Activated naive CD8-positive, alpha-beta T cell treated with anti-CD3 and anti-CD28 coated beads, Interleukin-2, amount 10 ng/mL, durations not matched to agents 7 days and 5 days (primary cell): ENCODE measurements at places on chromosomes 2 and 18. TPM values are rescaled to one million over a fixed set of nuclear protein-coding genes. Genes with fewer than 3 reads are reported as not detected.

The IL36G gene
- total RNA-seq: not detected

The GALNT14 gene
- not detected for total RNA-seq

The TRPM8 gene
- total RNA-seq: not detected

The ACSL3 gene
- total RNA-seq: 47.7 TPM

The TFCP2L1 gene
- 0.06 TPM for total RNA-seq

The SERPINB4 gene
- not detected for total RNA-seq

The VWC2L gene
- total RNA-seq: not detected

DNA sequence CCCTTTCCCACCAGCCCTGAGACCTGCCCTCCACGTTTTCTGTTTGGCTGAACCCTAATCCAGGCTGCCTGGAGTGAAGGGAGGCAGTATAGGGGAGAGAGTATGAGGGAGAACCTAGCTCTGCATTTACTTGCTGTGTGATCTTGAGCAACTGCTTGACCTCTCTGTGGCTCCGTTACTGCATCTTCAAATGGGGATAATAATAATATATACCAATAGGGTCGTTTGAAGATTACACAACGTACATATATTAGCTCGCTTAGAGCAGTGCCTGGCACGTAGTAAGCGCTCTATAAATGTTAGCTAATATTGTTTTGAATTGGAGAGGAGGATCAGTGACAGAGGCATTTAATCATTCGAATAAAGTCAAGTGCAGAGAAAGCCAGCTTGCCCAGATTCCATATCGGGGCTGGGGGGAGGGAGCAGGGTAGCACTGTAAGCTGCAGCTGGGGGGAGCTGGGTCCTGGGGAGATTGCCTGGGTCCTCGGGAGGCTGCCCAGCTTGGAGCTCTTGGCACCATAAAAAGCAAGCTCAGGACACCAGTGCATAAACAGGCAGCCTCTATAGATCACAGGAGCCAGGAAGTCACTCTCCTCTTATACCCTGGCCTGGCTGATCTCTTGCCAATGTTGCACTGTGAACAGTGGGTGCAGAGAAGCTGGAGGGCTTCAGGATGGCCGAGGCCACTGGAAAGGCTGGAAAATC lies 19.1 kb downstream of the KCNK3 start:
- H3K36me3 ChIP-seq: no peaks in the 10 kb centered on the region
- H3K4me1 ChIP-seq: no peaks in the 10 kb centered on the region
- no peak for DNase-seq
- peaks cover 2% of the 10 kb centered on the region for H3K27me3 ChIP-seq
- no peak overlapping the region for H3K4me3 ChIP-seq

- peaks cover 3% of the 10 kb centered on the region for H3K36me3 ChIP-seq
- no peaks in the 10 kb centered on the region for H3K27me3 ChIP-seq
- DNase-seq: no peak
- H3K27ac ChIP-seq: peak overlapping the region; percentile 61
- peak overlapping the region; percentile 21 for H3K4me3 ChIP-seq
Measured at GRCh38 chr2:96965781-96966514, 20.4 kb downstream of the FAM178B start.

DNA sequence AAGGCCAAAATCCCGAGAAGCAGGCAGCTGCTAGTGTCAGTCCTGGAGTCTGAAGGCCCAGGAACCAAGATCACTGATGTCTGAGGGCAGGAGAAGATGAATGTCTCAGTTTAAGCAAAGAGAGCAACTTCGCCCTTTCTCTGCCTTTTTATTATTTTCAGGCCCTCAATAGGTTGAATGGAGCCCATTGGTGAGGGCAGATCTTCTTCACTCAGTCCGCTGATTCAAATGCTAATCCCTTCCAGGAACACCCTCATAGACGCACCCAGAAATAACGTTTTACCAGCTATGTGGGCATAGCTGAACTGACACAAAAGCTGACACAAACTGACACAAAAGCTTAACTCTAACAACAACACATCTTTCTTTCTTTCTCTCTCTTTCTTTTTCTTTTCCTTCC lies 78.0 kb upstream of the KCNJ3 start:
- DNase-seq: no peak
- no peaks in the 10 kb centered on the region for H3K4me1 ChIP-seq

DNA sequence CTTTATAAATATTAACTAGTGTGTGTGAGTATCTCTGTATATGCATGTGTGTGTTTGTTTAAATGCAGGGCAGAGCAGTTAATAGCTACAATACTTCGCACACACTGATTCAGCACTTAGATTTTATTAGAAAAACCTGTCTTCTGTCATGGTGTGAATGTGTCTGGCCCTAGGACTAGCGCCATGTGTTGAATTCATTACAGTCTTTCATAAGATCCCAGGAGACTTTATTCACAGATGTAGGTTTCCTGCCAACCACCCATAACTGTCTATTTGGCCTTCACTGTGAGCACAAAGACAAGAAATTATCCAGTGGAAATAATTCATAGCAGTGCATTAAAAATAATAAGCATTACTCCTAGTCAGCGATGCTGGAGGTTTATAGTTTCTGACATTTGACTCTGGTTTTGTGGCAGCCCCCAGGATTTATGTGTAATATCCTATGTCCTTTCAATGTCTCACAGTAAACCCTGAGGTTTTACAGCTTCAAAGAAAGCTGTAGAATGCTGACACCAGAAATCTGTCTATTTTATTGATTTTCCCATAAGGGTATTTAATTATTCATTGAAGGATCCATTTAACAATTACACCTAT lies 93.9 kb downstream of the ZNF804A start:
- no peak overlapping the region for H3K4me3 ChIP-seq
- no peak for DNase-seq
- H3K27me3 ChIP-seq: no peaks in the 10 kb centered on the region
- no peak overlapping the region for H3K27ac ChIP-seq

DNA sequence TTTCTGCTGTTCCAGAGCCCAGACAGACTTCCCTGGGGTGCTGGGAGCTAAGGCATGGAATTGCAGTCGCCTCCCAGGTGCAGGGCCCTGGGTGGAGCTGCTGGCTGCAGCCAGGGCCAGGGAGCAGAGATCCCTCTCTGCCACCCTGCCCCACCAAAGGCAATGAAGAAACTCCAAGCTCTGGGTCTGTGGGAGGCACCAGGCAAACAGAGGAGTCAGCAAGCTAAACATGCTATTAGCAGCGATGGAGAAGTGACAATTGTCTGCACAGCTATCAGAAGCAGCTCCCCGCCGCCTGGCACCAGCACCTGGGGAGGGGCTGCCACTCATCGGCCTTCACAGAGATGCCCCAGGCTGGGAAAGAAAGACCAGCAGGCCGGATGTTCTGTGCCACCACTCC lies 28.0 kb upstream of the COX5B start:
- no peak for DNase-seq
- no peaks in the 10 kb centered on the region for H3K36me3 ChIP-seq
- no peak overlapping the region for H3K27ac ChIP-seq
- H3K27me3 ChIP-seq: no peaks in the 10 kb centered on the region
- H3K4me1 ChIP-seq: no peaks in the 10 kb centered on the region

- no peaks in the 10 kb centered on the region for H3K27me3 ChIP-seq
- no peak overlapping the region for H3K27ac ChIP-seq
- no peak for DNase-seq
Measured at GRCh38 chr18:55226044-55226443, 266.8 kb upstream of the CCDC68 start.

GRCh38 chr2:64101141-64101591 lies 43.1 kb downstream of the PELI1 start:
- no peak for DNase-seq
- no peaks in the 10 kb centered on the region for H3K27me3 ChIP-seq
- peaks cover 13% of the 10 kb centered on the region for H3K4me1 ChIP-seq
- peak overlapping the region; percentile 47 for H3K4me3 ChIP-seq
- peak overlapping the region; percentile 61 for H3K27ac ChIP-seq
- H3K36me3 ChIP-seq: peaks cover 48% of the 10 kb centered on the region

DNA sequence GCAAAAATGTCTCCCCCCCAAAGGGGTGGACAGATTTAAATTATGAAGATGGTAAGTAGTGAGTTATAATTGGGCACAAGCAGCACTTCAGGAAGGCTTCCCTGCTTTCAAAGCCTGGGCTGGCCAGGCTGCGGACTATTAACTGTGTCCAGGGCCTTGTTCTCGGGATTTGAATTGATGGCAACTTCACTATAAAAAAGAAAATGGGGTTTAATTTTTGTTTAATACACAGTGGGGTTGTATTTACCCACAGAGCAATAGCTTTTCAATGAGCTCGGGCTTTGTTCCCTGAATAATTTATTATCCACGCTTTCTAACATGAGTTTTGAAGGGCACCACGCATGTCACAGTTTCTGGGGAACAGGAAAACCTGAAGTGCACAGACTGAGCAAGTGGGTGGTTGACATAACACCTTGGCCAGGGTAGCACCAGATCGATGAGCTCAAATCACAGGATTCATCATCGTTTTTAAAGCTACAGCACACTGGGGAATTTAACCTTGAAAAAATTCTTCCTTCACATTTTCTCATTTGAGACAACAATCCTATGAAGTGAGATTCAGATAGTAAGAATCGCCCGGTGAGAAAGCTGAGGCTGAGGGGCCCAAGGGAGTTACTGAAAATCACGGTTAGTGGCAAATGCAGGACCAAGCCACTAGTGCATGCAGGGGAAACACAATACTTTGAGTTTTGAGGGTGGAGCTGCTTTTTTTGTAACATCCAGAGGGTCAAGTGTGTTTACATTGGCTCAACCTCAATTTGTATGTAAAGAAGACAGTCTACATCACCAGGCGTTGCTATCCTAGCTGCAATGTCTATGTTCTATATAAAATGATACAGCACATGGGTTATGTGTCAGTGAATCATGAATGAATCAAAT lies 28.9 kb upstream of the LMAN1 start:
- H3K36me3 ChIP-seq: no peaks in the 10 kb centered on the region
- H3K4me3 ChIP-seq: no peak overlapping the region
- H3K27ac ChIP-seq: no peak overlapping the region
- H3K27me3 ChIP-seq: peaks cover 18% of the 10 kb centered on the region
- DNase-seq: no peak

DNA sequence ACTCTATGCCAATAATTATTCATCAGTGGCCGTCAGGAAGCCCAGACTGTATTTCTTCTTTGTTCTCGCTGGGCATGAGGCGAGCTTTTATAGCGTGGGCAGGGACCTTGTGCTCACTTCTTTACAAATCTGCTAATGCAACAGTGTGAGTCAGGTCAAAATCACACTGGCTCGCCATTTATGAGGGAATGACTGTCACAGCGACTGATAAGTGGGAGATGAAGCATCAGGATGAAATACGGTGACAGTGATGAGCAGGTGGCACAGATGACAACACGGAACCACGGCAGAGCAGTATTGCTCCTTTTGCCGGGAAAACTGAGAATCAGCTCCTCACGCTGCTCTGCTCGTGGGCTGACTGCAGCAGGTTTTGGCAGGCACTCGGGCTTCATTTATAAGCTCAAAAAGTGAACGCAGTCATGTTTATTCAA lies 20.5 kb downstream of the TYMS start:
- no peak overlapping the region for H3K4me3 ChIP-seq
- H3K4me1 ChIP-seq: peaks cover 19% of the 10 kb centered on the region
- peak overlapping the region; percentile 56 for H3K27ac ChIP-seq
- peaks cover 27% of the 10 kb centered on the region for H3K36me3 ChIP-seq
- H3K27me3 ChIP-seq: no peaks in the 10 kb centered on the region

- H3K27ac ChIP-seq: no peak overlapping the region
- no peak for DNase-seq
- H3K36me3 ChIP-seq: no peaks in the 10 kb centered on the region
- no peaks in the 10 kb centered on the region for H3K4me1 ChIP-seq
Measured at GRCh38 chr2:134482766-134483340, 229.0 kb downstream of the MGAT5 start.

DNA sequence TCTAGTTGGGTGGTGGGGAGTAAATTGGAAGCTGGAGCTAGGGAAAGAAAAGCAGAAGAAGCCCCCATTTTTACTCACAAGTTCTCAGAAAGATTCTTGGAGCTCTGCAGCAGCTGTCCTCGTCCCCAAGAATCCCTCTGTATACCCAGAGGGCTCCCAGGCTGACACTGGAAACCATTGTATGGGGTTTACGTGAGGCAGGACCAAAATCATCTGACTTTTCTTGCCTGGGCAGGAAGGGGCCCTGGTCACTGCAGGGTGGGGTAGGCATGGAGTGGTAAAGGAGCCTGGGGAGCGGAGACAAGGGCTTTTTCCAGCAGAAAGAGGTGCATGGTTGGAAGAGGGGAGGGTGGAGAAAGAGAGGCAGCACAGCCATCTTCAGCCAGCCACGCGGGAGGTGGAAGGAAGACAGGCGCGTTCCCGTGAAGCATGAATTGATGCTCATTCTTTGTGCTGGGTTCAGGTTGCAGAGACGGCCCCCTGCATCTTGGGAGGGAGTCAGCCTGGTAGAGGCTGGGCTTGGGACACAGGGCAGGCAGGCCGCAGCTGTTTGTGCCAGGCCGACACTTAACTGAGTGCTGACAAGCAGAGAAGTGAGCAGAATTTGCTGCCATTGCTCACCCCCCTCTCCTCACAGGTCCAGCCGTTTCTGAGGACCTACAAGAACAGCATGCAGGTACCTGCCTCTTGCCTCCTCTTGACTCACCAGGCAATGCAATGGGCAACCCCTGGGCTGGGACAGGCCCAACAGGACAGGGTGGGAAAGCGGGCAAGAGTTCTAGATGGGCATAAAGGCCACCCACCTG lies 94.8 kb downstream of the PLB1 start:
- H3K4me3 ChIP-seq: no peak overlapping the region
- H3K27ac ChIP-seq: peak overlapping the region; percentile 15
- peaks cover 5% of the 10 kb centered on the region for H3K36me3 ChIP-seq
- DNase-seq: no peak
- peaks cover 47% of the 10 kb centered on the region for H3K4me1 ChIP-seq

DNA sequence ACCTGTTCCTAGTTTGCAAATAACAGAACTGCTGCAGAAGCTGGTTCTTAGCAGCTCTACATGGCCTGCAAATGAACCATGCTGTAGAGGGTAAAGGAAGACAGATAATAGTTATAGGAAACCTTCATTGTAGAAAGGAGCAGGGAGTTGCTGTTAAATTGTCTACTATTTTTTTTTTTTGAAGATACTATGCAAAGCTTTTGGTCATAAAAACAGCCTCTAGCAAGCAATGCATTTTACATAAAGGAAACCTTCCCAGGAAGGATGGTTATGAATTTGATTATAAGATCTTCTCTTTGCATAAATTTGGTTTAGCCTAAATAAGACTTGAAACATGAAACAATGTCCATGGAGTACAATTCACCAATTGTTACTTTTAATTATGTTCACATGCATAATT lies 793.4 kb downstream of the SLC4A3 start:
- H3K27ac ChIP-seq: no peak overlapping the region
- no peak for DNase-seq
- H3K4me1 ChIP-seq: no peaks in the 10 kb centered on the region
